ENCODE measurements at places on chromosomes 12 and 14. TPM values are rescaled to one million over a fixed set of nuclear protein-coding genes. Genes with fewer than 3 reads are reported as not detected.

WNT5B gene
- 8.7 TPM for total RNA-seq

TAS2R31 gene
- total RNA-seq: not detected

ESPL1 gene
- 12.3 TPM for total RNA-seq

ANKRD33 gene
- total RNA-seq: not detected

SYNDIG1L gene
- not detected for total RNA-seq

BATF gene
- 2.1 TPM for total RNA-seq

CIDEB gene
- total RNA-seq: 2.2 TPM

BCDIN3D gene
- 2.8 TPM for total RNA-seq

IAPP gene
- total RNA-seq: not detected

Measured in airway epithelial cell (primary cell).